NCI-H2029 treated with DMSO at 0.1 percent for 48 hours (cell line): ENCODE measurements at places on chromosomes 3 and 15.

DNA sequence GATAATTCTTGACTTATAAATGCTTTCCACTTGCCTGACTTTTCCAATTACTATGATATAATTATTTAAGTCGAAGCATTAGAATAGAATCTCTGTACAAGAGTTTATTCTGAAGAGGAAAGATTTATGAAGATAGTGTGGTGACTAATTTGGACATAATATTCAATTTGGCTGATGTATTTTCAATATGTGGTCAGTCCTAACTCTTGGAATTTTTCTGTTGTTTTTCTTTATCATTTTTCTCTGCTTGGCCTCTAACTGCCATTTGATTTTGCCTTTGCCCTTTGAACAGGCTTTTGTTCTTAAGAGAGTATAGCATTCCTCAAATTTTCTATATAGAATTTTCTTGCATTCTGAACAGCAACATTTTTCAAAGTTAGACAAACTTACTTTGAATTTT is 2.6 kb upstream of the MDFIC2 start:
- DNase-seq = no peak

DNA sequence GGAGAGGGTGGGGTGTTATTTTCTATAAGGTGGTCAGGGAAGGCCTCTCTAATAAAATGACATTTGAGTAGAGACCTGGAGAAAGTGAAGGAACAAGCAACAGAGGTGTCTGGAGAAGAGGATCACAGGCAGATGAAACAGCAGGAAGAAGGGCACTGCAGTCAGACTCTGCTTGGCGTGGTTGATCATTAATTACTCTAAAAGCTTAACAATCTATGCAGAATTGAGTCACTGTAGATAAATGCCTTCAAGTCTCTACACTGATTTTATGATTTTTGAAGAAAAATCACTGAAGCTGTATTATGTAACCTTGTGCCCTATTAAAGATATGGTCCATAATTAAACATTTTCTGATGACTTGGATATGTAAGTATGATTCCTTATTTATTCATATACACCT is 114.2 kb downstream of the TNIK start:
- no peak for DNase-seq

DNA sequence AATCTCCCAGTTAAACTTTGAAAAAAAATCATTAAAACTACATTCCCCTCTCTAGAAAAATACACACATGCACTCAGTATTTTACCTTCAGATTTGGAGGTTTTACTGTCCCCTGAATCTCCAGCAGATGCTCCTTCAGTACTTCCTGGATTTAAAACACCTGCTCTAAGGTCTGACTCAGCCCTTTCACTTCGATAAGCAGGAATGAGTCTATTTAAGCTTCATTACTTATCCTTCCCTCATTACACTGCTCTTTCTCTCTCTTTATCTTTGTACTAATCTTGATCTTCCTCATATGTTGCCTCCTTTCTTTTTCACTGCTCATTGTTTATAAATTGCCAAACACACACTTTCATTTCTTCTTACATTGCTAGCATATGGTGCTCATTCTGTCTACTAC is 443.9 kb downstream of the DIPK2A start:
- no peak for DNase-seq

GRCh38 chr15:101389362-101389761 is 94.3 kb upstream of the SNRPA1 start:
- DNase-seq = no peak

GRCh38 chr3:58800032-58800431 is 133.5 kb upstream of the FAM3D start:
- no peak for DNase-seq

DNA sequence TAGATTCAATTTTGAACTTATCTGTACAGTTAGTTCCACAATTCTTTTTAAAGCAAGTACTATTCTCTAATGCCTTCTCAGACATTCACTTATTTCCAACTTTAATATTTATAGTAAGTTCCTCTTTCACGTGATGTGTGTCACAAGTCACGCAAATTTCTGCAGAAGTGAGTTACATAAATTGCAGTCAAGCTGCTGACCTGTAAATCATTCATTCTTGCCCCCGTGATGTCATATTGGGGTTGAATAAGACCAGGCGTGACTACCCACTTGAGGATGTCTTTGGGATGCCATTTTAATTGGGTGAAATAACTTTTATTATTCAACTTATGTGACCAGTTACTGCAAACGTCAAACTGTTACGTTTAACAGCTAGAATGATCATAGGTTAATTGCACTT is 15.1 kb downstream of the PPARG start:
- no peak for DNase-seq

DNA sequence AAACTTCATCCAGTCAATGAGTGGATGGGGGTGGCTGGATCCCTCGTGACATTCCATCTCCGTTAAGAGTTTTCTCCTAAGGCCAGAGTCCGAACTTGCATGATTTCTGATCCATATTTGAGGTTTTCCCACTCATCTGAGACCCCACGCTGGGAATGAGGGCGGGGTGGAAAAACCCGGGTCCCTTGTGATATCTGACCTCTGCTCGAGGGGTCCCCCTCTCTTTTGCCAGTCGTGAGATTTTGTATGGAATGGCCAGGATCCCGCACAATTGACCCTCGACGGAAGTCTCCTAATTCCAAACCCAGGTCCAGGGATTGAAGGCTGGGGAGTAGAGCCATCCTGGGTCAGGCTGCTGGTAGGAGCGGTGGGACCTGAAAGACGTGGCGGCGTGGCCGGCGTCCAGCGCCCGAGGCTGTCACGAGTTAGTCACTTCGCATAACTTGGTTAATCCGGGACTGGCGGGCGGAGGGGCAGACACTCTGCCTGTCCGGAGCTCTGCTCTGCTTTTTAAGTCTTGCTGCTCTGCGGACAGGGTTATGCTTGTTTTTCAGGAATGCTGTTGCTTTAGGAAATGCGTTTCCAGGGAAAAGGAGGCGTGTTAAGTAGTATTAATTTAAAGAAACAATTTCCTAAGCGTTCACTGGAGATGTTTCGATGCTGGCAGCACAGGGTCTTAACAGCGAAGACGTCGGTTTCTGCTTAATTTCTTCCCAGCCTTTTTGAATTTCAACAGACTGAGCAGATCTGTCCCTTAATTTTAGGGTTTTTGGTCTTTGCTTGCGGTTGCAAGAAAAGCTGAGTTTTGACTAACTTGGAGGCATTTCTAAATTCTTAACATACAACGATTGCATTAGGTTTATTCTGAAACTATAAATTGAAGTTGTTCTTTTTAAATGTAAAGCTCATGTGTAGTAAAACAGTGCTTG is 69.7 kb upstream of the LRRFIP2 start:
- DNase-seq = no peak

DNA sequence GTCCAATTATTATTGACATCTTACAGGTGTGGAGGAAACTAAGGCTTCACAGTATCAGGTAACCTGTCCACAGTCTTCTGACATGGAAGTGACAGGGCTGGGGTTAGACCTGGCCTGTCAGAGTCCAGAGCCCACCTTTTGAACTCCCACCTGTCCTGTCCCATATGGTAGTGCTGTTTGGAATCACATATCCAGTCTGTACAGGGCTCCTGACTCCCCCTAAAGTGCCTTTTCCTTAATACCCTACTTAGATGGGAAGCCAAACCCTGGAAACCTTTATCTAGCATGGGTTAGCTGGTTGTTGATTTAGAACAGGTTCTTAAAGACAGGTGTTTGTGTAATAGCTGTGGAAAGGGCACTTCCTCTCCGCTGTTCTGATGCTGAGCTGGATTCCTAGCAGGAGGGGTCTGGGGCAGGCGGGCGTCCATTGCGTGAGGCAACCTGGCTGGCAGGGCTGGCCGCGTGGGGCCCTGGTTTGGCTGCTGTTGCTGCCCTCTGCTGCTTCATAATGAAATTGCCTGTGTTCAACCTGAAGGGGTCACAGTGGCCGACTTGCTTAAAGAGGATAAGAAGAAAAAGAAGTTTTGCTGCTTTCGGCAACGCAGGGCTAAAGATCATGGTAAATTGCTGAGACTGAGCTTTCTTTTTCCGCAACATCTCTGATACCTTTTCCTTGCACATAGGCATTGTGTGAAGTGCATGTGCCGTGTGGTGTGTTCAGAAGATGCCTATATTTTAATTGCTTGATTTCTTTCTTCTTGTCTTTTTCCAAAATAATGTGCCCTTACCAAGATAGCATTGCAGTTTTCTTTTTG is 136.2 kb downstream of the CHDH start:
- DNase-seq = peak; percentile 53

- no peak for DNase-seq
Measured at GRCh38 chr3:149314807-149315578, 18.4 kb downstream of the TM4SF18 start.

GRCh38 chr15:84035399-84035766 is 200.2 kb upstream of the GOLGA6L4 start:
- no peak for DNase-seq

- no peak for DNase-seq
Measured at GRCh38 chr3:160757233-160758106, 1.4 kb downstream of the PPM1L start.

GRCh38 chr3:63952248-63952594 is 40.0 kb upstream of the SCAANT1 start:
- DNase-seq = no peak

GRCh38 chr15:82830427-82831173 is 21.2 kb downstream of the WHAMM start:
- DNase-seq = no peak

GRCh38 chr3:156859578-156859977 is 33.4 kb downstream of the LEKR1 start:
- no peak for DNase-seq

DNA sequence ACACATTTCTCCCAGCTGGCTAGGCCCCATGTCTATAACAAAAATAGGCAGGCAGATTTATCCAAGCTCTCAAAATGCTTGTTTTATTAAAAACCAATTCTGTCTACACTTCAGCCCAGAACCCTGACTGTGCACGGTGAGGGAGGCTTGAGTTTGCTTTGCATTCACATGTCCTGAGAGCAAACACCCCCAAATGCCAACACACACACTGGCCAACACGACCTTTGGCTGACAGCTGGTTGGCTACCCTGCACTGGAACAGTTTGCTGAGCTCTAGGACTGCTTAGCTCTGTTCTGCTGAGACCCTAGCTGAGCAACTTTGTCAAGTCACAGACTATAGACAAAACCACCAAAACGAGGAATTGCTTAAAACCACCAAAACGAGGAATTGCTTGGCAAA is 3.6 kb downstream of the STIMATE start:
- DNase-seq = no peak

GRCh38 chr3:149080699-149081091 is 5.6 kb downstream of the HLTF start:
- no peak for DNase-seq

- no peak for DNase-seq
Measured at GRCh38 chr3:41216993-41217392, 17.7 kb downstream of the CTNNB1 start.

DNA sequence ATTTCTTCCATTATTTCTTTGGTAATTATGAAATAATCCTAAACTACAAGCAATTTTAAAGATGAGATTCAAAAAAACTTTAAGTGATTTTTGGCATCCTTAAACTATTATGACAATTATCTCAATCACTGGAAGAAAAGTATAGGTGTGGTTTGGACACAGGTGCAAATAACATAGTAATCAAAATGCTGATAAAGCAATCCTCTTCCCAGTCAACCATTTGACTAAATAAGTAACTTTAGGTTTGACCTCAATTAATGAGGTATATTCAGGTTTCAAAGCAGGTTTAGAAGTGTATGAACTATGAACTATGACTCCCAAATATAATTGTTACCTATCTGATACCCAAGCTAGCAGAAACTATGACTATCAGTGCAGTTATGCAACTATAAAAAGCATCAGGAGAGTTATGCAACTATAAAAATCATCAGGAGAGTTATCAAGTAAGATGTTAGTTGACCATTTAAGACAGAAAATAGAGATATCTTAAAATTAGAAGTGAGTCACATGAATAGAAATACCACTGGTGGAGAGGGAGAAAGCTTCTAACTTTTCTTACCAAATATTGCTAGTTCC is 8.9 kb upstream of the CNTN3 start:
- no peak for DNase-seq

DNA sequence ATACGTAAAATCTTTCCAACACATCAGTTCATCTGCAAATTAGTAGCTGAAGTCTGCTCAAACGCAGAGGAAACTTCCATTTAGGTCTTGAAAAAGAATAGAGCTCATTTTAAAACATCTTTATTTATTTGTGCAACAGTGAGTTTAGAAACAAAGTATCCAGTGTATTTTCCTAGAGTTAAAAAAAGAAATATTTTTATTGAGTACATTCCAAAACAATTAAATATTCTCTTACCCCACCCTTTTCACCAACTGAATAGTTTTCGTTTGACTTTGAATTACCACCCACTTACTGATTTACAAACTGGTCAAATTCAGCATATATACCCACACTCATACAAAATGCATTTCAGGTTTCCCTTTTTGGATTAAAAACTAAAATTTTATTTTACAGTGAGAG is 104.7 kb downstream of the ZBTB20 start:
- no peak for DNase-seq

- no peak for DNase-seq
Measured at GRCh38 chr3:33424606-33425452, 15.4 kb downstream of the UBP1 start.

DNA sequence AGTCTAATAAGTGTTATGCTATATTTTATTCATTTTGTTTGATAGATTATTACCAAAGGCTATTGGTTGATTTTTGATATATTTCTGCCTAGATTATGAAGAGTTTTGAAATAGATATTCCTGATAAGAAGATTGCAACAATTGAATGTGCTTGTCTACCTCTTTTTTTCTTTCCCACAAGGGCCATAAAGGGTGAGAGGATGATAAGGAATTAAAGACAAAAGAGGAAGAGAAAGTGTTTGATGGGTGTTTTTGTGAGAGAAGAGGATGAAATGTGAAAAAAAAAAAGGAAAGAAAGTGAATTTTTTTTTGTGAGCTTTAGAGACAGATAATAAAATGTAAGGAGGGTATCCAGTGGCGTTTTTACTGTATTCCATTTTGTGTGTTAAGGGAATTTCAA is 244.4 kb downstream of the CHST2 start:
- no peak for DNase-seq

DNA sequence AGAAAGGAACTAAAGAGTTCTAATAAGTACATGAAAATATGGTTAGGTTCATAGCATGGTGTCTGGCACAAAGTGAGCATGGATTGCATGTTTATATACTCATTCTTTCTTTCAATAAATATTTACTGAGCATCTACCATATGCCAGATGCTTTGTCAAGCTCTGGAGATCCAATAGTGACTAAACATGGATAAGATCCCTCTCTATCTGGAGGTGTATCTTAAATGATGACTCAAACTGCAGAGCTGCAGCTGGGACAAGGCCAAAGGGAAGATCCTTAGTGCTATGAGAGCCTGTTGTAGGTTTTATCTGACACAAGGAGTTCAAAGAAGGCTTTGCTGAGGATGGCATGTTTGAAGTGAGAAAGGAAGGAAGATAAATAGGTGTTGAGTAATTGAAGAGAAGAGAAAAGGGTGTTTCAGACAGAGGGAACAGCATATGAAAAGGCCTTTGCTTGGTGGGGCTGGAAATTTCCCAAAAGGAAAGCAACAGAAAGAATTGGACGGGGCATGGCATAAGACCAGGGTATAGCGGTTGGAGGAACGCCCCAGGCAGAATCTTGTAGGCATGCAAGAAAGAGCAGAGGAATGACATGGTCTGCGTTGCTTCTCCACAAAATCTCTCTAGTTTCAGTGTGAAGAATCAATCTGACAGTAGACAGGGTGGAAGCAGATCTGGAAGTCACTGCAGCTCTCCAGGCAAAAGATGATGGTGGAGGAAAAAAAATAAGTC is 239.9 kb upstream of the LRTM1 start:
- no peak for DNase-seq

- DNase-seq = no peak
Measured at GRCh38 chr3:121786485-121786884, 36.9 kb upstream of the GOLGB1 start.

GRCh38 chr15:81544385-81544784 is 170.4 kb upstream of the TMC3 start:
- no peak for DNase-seq

- DNase-seq = no peak
Measured at GRCh38 chr15:99238849-99239248, 10.5 kb downstream of the TTC23 start.
